ENCODE measurements at places on chromosomes 1 and 21.
A peak's percentile ranks its signal among the peaks of the same experiment; 100 is the strongest.

DNA sequence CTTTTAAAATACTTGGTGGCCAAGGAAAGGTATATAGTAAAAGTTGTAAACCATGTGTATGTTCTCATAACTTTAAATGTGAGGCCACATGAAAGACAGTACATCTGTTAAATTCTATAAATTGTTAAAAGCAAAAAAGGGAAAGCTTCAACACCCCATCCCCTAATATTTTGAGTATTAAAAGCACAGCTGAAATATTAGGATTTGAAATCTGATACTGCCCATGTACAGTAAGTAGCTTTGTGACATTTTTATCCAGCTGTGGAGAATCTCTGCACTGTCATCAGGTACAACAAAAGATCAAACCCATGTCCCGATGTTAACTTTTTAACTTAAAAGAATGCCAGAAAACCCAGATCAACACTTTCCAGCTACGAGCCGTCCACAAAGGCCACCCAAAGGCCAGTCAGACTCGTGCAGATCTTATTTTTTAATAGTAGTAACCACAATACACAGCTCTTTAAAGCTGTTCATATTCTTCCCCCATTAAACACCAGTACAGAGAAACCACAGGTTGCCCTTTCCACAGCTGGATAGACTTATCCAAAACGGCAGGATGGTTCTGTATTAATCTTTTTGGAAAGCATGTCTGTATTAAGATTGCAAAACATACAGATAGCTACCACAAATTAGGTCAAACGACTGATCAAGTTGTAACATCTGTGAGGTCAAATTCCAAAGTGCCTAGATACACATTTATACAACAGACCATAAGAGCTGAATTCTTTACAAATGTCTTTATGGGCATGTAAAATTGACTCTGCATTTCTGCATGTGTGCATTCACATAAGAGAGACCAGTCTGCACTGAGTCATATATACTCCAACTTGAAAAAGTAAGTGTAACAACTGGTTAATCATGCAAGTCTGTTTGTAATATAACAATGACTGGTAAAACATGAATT is 5.2 kb downstream of the IRF2BP2 start:
- no peak for DNase-seq

GRCh38 chr1:86507935-86508582 is 38.8 kb upstream of the CLCA4 start:
- no peak for DNase-seq

DNA sequence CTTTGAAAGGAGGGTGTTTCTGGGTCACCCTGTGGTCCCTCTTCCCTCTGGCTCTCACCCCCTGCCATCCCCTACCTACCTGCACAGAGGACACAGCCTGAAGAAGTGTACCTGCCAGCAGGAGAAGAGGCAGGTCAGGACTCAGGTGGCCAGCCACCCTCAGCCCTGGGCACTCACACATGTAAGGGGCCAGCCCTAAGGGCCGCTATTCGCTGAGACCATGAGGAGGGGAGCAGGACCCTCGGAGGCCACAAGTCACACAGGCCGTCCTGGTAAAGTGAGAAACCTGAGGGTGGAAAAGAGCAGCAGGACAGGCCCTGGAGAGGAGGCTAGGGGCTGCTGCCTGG is 1.2 kb downstream of the ZNF692 start:
- no peak for DNase-seq

GRCh38 chr1:228812961-228813360 is 77.7 kb downstream of the RHOU start:
- no peak for DNase-seq

DNA sequence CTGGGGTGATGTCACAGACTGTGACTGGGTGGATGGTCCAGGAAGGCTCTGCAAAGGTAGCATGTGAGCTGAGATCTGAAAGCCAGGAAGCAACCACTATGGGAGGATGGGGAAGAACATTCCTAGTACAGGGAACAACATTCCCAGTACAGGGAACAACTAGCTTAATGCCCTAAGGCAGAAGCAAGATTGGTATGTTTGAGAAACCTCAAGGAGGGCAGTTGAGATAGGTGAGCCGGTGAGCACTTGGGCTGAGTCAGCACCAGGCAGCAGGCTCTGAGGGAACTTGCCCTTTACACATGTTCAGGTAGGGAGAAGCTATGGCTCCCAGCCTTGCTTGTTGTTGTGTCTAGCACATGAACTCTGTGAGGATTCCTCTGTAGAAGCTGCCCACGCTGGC is 24.2 kb upstream of the CACNA1E start:
- DNase-seq: no peak

DNA sequence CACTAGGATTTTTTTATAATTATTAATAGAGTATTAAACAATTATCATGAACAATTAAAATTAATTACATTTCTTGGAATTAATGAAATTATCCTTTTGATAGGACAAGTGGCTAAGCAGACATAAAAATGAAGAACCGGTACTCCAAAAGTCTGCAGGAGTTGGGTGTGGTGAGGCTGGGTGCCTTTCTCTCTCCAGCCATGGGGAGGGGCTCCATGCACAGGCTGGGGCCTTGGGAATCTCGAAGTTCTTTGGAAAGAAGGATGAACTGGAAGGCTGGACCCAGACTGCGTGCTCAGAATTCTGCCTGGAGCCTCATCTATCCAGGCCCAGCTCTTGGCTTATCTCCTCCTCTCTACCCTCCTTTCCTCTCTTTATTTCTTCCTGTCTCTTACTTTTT is 94.1 kb downstream of the ACTL8 start:
- no peak for DNase-seq

DNA sequence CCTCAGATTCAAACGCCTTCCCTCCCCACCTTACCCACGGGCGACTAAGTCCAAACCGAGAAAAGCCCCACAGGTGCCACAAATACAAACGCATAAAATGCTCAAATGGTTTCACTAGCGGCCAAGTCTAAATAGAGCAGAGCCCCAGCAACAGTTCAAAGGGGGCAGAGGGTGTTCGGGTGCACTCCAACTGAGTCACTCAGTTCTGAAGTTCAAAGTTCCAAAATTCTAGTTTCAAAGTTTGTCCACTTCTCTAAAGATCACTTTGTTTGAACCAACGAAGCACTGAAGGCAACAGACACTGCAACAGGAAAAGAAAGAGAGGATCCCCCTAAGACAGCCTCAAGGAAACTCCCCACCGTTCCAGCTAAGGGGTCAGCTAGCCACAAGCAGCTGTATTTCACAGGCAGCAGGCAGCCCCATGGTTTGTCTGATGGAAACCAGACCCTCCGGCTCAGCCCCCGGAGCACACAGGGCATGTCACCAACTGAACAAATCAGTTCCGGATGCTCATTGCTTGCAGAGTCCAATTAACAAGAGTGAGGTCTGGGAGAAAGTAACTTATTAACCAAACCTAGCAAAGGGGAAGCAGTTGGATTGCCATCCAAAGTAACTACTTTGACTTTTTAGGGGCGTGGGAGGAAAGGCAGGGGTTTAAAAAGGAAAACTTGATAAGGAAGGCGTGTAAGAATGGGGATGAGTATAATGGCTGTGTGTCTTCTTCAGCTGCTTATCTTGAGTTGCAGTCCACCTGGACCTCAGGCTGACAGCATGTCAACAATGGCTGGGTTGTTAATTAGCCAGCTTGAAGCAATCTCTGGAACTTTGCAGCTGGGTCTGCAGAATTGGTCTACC is 1423.9 kb upstream of the PRMT6 start:
- DNase-seq: no peak

- DNase-seq: no peak
These were observed 9.8 kb upstream of the CAPZB start for GRCh38 chr1:19495000-19495656.

DNA sequence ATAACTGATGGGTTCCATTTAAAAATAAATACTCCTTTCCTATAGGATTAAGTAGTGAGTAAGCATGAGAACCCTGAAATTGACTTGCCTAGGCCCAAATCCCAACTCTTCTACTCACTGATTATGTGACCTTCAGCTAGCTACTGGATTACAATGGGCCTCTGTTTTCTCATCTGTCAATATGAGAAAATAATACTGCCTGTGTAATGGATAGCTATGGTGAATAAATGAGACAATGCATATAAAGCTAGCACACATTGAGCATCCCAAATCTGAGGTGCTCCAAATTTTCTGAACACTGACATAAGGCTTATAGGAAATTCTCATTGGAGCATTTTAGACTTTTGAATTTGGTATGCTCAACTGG is 5.3 kb upstream of the LRRC8C start:
- peak; percentile 65 for DNase-seq

DNA sequence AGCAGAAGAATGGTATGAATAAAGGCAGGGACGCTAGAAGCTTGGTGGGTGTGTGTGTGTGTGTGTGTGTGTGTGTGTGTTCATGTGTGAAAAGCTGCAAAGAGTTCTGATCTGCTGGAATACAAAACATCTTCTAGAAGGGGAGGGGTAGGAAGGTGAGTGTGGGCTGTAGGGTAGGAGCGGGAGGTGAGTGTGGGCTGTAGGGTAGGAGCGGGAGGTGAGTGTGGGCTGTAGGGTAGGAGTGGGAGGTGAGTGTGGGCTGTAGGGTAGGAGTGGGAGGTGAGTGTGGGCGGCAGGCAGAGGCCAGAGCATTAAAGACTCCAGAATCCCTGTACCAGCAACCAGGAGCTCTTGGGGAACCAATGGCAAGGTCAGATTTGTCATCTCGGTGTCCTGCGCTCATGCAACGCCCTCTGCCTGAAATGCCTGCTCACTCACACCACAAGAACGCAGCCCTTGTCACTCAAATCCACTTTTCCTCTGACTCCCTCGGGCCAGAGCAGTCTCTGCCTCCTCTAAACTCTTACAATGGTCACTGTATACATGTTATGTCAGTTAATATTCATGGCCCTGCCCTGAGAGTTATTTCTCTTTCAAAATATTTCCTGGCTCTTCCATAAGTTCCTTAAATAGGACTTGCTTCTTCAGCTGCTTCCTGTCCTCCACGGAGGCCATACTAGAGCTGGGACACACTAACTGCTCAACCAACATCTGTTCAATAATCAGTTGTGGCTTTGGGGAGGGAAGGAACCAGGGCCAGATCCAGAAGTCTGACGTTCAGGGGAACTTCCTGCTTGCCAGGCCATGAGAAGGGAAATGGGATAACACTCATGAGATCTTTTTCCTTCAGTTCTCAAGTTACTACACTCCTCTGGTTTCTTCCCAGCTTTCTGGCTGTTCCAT is 53.6 kb upstream of the ZNF644 start:
- DNase-seq: no peak

GRCh38 chr1:116375148-116375886 is 2.3 kb downstream of the ATP1A1 start:
- DNase-seq: no peak

DNA sequence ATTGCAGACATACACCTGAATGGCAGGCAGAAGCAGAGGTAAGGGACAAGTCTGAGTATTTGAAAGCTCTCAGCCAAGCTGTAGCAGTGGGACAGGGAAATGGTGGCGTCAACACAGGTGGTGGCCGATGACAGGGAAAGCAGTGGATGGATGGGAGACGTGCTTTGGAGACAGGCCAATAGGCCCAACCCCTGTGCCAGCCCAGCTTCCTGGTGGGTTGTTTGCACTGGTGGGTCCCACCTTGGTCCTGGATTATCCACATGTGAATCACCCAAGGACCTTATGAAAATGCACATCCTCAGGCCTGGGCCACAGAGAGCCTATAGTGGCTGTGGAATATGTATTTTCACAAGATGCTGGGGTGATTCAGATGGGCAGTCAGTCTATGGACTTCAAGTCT is 203.7 kb upstream of the VAMP3 start:
- DNase-seq: no peak

GRCh38 chr1:105830571-105831146 is 1225.8 kb upstream of the PRMT6 start:
- no peak for DNase-seq

DNA sequence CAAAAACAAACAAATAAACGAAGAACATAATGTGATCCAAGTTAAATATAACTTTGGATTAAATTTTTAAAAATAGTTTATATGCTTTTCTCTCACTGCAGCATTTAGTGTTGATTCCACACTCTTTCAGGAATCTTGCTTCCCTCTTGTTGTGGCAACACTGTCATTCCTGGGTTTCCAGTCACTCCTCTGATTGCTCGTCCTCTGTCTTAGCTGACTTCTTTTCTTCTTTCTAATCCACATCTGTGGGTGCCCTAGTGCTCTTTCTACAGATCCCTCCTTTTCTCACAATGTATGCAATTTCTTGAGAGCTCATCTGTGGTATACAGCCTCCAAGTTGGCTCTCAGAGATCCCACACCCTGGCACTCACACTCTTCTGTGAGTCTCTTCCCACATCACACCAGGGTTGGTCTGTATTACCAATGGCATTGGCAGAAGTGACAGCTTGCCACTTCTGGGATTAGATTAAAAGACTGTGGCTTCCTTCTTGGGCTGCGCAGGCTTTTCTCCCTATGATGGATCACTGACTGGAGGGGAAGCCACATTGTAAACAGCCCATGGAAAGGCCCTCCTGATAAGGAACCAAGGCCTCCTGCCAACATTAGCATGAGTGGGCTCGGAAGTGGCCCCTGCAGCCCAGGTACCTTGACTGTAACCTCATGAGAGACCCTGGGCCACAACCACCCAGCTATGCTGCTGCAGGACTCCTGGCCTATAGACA is 11.5 kb upstream of the MYOC start:
- no peak for DNase-seq

DNA sequence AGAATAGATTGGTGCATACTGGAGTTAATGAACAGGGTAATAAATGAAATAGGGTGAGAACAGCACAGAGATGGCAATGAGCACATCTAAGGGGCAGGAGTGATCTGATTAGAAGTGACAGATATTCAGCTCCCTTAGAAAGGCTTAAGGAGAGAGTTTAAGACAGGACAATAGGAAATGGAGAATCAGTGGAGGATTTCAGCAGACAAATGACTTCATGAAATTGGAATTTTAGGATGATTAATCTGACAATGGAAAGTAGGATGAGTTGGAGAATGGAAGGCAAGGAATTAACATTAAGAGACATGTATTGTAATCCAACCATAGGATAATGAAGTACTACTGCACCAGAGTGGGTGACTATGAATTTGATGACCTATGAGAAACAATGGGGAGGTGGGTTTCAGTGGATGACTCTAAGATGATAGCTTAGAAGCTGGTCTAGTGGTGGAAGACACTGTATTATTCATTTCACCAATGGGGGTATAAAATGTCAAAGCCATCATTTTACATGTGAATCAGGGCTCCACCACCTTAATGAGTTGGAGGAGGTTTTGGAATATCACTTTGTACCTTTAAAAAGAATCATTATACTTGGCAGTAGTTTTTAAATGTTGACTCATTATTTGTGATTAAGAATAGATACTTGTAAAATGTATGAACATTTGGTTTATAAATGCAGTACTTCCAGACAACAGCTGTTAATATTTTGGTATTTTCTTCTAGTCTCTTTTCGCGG is 139.1 kb downstream of the PLA2G4A start:
- DNase-seq: no peak

DNA sequence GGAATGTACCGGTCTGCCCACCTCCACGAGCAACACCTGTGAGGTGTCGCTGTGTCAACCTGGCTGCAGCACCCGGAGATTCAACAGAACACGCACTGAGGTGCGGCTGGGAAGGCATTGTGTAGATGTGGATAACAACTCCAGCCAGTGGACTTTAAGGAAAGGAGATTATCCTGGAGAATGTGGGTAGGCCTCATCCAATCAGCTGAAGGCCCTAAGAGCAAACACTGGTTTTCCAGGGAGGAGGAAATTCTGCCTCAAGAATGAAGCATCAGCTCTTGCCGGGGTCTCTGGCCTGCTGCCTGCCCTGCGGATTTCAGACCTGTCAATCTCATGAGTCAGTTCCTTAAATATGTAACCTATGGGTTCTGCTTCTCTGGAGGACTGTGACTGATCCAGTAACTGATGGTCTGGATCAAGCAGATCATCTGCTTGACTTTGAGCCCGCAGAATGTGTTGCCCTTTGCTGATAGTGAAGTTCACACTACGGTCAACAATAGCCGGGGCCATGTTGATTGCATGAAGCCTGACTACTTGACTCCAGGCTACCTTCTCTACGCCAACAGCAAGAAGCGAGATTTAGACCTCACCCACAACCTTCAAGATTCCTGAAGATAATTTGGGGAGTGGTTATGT is 15.9 kb upstream of the PRDM15 start:
- DNase-seq: no peak
